ENCODE measurements at places on chromosomes 3 and 15.

- DNase-seq = no peak
Measured at GRCh38 chr3:113844622-113845222, 6.1 kb downstream of the GRAMD1C start.

DNA sequence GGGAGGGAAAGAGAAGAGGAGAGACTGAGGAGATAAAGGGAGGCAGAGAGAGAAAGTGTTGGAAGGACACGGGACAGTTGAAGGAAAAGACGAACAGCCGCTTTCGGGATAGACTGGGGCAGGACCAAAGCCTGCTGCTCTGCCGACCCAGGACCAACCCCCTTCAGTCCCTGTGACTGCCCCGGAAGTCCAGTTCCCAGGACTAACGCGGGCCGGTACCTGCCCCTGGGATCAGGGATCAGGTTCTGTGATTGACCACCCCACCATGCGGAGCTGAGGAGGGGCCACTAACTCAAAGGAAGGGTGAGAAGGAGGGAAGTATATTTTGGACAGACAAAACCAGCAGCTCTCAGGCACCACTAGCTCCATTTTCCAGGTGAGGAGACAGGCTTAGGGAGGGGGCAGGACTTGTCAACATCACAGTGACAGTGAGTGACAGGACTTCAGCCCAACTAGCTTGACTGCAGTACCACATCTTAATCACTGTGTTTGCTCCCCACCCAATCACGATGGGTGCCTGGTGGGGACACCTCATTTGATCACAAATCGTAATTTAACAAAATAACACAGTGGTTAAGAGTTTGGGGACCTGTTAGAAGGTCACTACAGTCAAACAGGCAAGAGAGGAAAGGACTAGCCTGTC is 9.8 kb upstream of the EPHB3 start:
- no peak for DNase-seq

DNA sequence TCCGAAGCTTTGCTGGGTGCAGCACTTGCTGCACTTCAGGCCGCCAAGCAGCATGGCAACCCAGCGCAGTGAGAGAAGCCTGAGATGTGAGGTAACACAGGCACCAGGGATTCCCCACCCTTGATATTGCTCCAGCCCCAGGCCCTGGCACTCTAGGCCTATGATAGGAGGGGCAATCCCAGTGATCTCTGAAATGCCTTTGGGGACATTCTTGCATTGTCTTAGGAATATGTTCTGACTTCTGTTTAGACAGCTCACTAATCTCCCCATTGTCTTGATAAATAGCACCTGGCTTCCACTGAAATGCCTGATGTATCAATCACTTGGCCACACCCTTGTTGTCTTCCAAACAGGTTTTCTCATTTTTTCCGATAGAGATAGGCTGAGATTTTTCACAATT is 102.8 kb downstream of the SOX14 start:
- DNase-seq = no peak

DNA sequence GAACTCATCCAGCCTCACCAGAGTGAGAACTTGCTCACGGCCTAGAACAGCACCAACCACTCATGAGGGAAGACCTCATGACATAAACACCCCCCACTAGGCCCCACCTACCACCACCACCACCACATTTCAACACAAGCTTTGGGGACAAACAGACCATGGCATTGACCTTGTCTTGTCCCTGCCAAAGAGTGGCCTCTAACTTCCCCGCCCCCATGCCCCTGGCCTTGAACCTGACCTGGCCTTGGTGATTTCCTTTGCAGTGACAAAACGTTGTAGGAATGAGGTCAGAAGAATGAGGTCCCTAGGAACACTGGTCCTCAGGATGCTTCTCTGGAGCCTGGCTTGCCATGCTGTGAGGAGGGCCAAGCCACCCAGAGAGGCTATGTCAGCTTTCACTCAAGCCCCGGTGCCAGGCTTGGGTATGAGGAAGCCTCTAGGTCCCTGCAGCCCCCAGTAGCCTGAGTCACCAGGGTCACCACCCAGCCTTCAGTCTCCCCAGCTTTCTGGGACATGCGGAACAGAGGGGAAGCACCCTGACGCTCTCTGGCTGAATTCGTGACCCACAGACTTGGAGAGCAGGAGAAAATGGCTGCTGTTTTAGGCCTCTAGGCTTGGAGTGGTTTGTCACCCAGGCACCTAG is 57.9 kb downstream of the TPRA1 start:
- no peak for DNase-seq

GRCh38 chr15:67097930-67098740 is 32.7 kb downstream of the SMAD3 start:
- no peak for DNase-seq

- no peak for DNase-seq
Measured at GRCh38 chr3:189316296-189317019, 144.7 kb downstream of the TPRG1 start.

DNA sequence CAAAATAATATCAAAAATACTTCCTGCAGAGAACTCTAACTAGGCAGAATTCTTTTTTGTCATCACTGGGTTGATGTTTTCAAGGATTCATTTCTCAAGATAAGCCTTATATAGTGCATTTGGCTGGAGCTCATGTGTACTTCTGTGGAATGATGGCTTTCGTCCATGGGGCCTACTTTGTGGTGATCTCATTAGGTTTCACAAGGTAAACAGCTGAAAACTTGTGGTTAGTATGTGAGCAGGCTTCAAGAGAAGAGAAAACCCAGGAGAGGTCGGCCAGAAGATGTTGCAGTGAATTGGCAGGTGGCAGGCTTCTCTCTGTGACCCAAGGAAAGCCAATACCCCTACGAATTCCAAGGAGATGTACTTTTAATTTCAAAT is 121.4 kb upstream of the PHLDB2 start:
- no peak for DNase-seq

DNA sequence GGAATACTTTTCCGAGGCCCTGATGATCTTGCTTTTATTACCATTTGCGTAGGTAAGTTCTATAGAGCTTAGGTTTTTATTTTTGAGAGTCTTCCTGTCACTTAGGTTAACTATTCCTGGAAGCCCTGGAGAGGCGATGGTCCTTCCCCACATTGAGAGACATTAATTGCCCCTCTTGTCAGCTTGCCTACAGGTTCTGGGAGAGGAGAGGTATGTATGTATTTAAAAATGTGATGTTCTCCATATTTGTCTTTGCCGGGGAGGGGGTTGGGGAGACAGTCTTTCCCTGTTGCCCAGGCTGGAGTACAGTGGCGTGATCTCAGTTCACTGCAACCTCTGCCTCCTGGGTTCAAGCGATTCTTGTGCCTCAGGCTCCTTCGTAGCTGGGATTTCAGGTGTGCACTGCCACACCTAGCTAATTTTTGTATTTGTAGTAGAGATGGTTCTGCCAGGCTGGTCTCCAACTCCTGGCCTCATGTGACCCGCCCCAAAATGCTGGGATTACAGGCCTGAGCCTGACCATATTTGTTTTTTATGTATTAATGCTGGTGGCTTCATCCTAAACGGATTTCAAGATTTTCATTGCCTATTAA is 6.2 kb downstream of the RPSA start:
- no peak for DNase-seq

- no peak for DNase-seq
Measured at GRCh38 chr3:57952208-57952631, 56.0 kb upstream of the FLNB start.

DNA sequence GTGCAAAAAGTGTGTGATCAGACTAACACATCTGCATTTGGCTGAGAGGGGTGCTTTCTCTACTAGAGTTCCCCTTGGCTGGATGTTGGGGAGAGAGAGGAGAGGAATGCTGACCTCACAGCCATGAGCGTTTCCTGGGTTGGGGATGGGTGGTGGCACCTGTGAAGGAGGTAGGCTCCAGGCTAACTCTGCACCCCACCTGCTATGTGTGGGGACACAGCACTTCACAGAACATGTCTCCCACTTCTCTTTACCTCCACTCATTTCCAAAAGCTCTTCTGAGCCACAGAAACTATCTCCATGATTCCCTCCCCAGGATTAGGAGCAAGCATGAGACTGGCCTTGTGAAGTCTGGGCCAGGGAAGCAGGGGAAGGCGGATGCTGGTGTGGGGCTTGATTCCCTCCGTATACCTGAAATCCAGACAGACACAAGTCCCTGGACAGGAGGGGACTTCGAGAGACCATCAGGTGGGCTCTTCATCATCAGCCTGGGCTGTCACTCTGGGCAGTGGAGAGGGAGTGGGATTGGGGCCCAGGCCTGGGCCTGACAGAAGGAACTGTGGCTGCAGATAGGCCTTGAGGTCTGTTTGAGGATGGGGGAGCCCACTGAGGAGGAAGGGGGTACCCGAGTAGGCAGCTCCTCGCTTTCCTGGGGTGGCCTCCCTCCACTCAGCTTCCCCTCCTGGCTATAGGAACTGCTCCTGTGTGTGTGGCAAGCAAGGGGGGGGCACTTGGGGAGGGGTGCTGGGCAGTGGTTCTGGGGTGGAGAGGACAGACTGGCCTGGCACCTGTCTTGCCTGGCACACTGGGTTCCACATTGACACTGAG is 40.7 kb downstream of the FEM1B start:
- no peak for DNase-seq

- no peak for DNase-seq
Measured at GRCh38 chr3:140470211-140470610, 207.7 kb upstream of the TRIM42 start.

DNA sequence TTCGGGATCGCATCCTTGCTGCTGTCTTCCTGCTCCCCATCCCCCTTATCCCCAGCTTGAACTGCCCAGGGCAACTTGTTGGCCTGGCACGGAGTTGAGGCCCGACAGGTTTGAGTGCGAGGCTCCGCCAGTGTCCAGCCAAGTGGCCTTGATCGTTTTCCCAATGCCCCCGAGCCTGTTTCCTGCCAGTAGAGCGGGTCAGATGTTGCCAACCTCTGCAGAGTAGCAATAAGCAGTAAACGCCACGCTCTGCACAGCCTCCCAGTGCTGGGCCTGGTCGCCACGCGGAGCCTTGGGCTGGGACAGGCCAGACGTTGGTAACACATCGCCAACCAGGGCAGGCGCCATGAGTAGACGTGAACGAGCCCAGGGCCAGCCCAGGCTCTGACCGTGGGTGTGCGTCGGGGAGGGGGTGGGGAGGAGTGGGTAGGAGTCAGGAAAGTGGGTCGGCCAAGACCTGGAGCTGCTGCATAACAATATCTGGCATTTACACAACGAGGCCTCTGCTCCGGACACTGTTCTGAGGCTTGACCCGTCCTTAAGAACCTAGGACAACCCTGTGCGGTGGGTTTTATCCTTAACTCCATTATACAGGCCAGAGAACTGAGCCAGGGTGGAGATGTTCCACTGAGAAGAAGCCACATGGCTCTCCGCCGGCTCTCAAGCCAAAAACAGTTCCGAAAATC is 444 bp upstream of the ABHD14A start:
- DNase-seq = no peak

- DNase-seq = no peak
Measured at GRCh38 chr3:32614956-32615355, 44.3 kb upstream of the DYNC1LI1 start.

Measured in activated naive CD8-positive, alpha-beta T cell treated with anti-CD3 and anti-CD28 coated beads, Interleukin-2, amount 50 U/mL, for 16 hours (primary cell).